Activated naive CD4-positive, alpha-beta T cell treated with anti-CD3 and anti-CD28 coated beads, Interleukin-2, amount 50 U/mL, for 16 hours (primary cell): ENCODE measurements at places on chromosomes 3 and 15.
A peak's percentile ranks its signal among the peaks of the same experiment; 100 is the strongest.

DNA sequence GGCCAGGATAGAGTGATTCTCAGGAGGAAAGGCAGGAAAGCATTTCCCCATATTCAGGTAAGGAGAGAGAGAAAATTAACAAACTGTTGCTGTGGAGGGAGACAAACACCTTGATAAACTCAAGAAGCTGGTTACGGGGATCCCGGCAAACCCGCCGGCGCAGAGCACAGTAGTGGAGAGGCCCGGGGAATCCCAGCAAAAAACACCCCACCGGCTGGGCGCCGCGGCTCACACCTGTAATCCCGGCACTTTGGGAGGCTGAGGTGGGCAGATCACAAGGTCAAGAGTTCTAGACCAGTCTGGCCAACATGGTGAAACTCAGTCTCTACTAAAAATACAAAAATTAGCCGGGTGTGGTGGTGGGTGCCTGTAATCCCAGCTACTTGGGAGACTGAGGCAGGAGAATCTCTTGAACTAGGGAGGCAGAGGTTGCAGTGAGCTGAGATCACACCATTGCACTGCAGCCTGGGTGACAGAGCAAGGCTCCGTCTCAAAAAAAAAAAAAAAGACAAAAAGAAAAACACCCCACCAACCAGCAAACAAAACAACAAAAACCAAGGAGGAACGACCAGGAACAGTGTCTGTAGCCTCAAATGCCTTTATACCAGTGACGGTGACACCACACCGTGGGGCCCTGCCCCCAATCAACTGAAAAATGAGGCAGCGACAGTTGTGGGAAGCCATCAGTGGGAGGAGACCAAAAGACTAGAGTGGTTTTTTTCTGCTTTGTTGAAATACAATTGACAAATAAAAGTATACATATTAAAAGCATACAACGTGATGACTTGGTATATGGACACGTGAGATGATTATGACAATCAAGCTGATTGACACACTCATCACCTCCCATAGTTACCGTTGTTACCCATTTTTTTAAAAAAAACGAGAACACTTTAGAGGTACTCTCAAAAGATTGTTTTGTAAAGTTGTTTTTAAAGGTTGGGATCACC lies 40.2 kb upstream of the IDH2 start:
- peak; percentile 52 for DNase-seq

GRCh38 chr15:85582131-85583079 lies 202.0 kb downstream of the AKAP13 start:
- DNase-seq, result peak; percentile 39

GRCh38 chr3:161372321-161373260 lies 1.3 kb upstream of the SPTSSB start:
- DNase-seq, result peak; percentile 30

GRCh38 chr3:194139071-194139813 lies 3.3 kb downstream of the HES1 start:
- no peak for DNase-seq

- no peak for DNase-seq
Observed at GRCh38 chr3:98779541-98780335, 16.6 kb downstream of the ST3GAL6 start.

GRCh38 chr15:83565138-83565537 lies 88.8 kb upstream of the ADAMTSL3 start:
- no peak for DNase-seq

- no peak for DNase-seq
Observed at GRCh38 chr3:65578861-65579260, 459.9 kb downstream of the MAGI1 start.

DNA sequence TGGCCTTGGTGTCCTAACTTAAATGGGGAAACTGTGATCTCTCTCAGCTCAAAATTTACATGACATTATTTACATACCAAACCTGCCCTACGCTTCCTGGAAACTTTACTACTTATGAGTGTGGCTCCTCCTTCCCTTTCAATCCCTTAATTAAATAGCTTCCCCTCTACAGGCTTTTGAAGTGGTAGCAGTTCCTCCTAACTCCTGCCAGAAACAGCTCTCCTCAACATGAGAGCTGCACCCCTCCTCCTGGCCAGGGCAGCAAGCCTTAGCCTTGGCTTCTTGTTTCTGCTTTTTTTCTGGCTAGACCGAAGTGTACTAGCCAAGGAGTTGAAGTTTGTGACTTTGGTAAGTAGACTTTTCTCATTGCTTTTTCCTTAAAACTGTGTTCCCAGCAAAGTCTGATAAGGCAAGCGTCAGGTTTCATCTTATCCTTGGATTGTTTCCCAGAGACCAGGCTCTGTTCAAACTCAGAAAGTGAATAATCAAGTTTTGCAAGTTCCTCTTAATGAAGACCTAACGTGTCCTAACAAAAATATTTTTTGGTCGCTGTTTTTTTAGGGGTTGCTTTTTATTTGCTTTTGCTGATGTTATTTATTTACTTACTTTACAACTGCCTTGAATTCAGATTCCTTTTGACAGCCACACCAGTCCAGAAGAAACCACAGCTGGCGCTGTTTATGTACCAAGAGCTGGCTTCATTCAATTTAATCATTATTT lies at the start of gene ACP3:
Gene ACP3, plus strand, starts transcription at position 179 of the 720 bp plus-strand sequence. Its CDS starts 50 bp downstream, at position 229.
- no peak for DNase-seq

DNA sequence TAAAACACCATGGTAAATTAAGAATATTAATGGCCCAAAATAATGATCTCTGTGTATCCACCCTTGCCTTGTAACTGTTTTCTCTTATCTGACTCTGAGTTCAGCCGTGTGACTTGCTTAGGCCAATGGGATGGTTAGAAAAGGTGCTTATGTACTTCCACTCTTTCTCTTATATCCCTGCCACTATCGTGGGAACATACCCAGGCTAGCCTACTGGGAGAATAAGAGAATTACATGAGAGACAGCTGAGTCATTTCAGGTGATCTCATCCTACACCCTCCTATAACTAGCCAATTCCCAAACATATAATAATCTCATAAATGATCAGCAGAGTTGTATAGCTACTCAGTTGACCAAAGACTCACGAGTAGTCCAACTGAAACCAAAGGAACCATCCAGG lies 98.3 kb upstream of the ABI3BP start:
- no peak for DNase-seq

DNA sequence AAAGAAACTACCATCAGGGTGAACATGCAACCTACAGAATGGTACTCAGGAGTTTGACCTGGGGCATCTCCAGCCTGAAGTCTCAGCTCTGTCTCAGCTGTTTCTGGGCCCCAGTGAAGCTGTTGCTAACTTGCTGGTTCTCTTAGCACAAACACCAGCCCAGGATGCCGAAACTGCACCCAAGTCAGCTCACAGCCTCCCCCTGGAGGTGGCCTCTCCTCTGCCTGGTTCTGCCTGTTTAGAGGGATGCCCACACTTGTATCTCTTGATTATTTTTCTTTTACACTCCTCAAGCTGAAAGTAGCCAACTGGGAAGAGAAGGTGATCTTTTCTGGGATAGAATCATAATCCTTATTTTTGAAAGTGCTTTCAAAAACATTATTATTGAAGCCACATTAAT lies 289.0 kb upstream of the RASGRP1 start:
- peak; percentile 34 for DNase-seq

DNA sequence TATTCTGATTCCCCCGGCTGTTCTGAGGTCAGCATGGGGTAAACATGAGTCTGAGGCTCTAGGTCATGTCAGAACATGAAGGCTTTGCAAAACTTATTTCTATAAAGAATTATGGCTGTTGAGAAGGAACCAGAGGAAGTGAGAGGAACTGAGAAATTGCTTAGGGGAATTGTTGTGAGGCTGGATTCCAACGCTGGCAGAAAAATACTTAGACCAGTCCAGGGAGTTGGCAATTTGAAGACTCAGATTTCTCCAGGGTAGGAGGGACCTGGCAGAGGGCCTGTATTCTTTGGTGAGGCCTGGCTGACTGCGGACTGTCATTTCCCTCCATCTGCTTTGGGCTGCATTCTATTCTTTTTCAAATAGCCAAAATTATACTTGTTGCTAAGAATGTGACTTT lies 155.5 kb downstream of the PLD1 start:
- no peak for DNase-seq

DNA sequence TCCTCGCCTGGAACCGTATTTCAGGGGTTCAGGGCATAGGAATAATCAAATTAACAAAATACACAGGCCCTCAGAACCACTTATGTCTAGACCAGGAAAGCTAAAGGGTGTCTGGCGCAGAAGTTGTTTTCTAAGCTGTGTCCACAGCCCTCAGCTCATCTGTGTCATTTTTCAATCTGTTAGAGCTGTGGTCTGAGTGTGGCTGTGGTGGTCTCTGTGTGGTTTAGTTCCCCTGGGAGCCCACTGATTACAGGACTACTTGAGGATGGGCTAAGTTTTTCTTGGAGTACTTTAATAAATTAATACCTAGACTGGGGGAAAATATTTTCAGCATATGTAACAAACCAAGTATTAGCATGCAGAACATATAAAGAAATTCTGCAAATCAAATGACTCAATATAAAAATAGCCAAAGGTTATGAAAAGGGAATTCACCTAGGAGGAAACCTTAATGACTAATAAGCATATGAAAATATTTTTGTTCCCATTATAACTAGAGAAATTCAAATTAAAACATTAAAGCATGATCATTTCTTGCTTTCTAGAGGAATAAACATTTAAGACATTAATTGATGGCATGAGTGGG lies 186.3 kb downstream of the SATB1 start:
- DNase-seq, result no peak

- DNase-seq, result no peak
Observed at GRCh38 chr3:141955175-141955574, 78.7 kb downstream of the ATP1B3 start.

- DNase-seq, result no peak
Observed at GRCh38 chr3:193767353-193768069, 174.5 kb downstream of the OPA1 start.

DNA sequence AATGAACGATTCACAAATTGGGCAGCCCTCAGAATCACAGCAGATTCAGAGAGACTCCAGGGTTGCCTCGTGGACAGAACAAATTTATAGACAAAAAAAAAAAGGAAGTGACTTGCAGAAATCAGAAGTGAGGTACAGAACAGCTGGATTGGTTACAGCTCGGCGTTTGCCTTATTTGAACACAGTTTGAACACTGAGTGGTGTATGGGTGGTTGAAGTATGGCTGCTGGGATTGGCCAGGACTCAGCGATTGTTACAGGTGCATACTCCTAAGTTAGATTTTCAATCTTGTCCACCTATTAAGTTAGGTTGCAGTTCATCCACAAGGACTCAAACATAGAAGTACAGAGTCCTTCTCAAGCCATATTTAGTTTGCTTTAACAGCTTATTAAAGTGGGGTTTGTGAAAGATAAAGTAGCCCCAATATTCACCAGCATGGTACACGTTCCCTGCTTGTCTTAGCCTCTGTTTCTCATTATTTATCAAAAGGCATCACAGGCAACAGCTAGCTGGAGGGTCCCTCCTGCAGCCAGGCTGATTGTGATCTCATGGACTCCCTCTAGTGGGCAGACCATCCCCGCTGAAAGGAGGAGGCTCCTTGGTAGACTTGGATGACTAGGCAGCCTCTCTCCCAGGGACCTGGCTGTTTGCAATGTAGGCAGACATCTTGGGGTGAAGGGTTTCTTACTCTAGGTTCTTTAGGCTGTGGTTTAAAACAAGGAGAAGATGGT lies 17.6 kb upstream of the ALDH1L1 start:
- DNase-seq, result peak; percentile 40

DNA sequence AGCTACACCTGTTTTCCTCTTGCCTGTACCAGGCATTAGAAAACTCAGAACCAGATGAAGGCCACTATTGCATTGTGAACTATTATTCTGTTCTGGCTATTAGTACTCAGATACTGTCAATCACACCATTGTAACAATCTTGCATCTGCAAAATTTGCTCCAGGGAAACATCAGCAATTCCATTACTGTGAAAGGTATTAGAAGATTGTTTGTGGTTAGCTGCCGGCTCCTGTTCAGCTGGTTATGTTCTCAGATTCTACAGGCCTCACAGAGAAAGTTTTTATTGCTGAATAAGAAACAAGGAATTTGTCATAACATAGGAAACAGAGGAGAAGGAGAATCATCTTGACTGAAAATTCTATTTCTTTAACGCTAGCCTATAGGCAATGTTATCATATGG lies 179.9 kb downstream of the PLOD2 start:
- DNase-seq, result no peak

GRCh38 chr3:149967086-149967685 lies 3.5 kb downstream of the PFN2 start:
- DNase-seq, result no peak

DNA sequence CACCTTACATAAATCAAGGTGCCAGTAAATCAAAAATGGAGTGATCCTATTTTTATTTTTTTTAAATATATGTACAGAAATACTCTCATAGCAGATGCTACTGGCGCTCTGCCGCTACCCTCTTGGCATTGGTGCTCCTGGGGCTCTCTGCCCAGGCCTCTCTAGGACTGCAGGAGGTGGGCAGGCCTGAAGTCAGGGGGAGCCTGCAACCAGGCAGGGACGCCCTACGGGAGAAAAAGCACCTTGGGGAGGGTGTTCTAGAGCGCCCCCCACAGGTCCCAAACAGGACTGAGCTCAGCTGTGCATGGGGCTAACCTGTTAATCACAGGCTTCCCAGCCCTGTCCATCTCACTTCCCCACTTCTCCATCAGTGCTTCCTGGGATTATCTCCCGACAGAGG lies 192.5 kb downstream of the SHQ1 start:
- no peak for DNase-seq

GRCh38 chr3:45684327-45684892 lies 4.8 kb upstream of the SACM1L start:
- DNase-seq, result no peak

DNA sequence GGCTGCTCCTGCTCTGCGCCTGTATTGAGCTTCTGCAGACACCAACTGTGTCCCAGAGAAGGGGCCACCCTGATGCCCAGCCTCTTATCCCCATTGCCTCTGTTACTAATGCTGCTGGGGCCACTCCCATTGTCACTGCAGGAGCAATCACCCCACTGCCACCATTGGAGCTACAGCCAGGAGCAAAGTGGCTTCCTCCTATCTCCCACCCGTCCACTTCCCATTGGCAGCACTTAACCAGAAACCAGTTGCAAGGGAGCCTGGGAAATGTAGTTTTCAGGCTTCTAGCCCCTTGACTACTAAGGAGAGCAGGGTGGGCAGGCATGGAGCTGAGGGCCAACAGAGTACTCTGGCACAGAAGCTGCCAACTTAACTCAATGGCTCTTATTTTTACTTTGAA lies 55.9 kb upstream of the KLF13 start:
- no peak for DNase-seq

DNA sequence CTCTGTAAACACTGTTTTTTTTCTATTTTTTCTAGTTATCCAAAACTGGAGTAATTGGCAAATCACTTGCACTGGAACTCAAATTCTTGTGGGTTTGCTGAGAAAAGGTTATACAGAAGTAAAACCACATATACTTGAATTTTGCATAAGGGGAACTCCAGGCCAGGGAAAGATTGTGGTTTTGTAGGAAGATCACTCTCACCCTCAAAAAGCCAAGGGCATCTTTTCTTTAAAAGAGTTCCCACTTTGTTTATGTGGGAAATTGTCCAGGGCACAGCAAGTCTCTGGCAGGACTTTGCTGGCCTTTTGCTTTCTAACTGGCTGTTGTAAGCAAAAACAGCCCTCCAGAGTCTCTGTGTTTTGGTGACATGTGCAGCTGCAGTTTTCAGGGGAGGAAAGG lies 340.3 kb upstream of the RBMS3 start:
- no peak for DNase-seq

DNA sequence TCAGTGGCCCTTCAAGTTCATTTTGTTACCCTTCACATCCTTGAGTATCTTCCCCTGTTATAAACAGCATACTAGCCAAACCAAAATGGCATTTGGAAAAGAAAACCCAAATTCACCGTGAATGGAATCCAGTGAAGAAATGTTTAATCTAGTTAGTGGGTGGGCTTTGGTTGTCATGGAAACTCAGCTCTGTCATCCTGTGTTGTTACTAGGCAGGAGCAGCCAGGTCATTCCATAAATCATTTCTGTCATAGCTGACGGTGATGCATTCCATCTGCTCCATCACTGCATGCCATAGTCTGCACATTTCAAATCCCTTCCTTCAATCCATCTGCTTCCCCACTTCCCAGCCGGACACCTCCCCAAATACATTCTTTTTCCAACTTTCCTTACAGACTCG lies 140.4 kb upstream of the CGNL1 start:
- no peak for DNase-seq
